Pancreas (tissue), 10 donors: ENCODE measurements at places on chromosomes 1 and 21. TPM values are rescaled to one million over a fixed set of nuclear protein-coding genes. Genes with fewer than 3 reads are reported as not detected.

The KLHDC7A gene
- 3.7 TPM for total RNA-seq

- no peak for DNase-seq
These were observed 31.6 kb downstream of the AGT start for GRCh38 chr1:230682274-230682673.

The LCE6A gene
- not detected for total RNA-seq

DNA sequence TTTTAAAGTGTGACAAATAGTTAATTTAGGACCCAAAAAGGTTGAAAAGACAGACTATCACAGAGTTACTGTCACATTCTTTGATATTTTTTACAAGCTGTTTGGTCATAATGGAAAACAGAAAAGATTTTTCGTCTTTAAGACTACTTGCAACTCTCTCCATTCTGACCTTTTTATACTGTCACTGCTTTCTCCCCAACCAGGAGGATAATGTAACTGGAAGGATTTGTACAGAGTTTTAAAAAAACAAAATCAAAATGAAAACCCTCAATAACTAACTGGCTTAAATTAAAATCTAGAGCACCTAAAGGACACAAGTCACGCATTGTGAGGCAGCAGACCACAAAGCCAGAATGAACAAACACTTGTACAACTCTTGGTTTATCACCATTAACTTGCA is 257.7 kb downstream of the FAF1 start:
- DNase-seq = no peak

- DNase-seq = no peak
These were observed 77.4 kb upstream of the MROH9 start for GRCh38 chr1:170857955-170858354.

The CNR2 gene
- not detected for total RNA-seq

GRCh38 chr1:96538111-96538641 is 183.4 kb upstream of the PTBP2 start:
- DNase-seq = no peak

- no peak for DNase-seq
These were observed 21.6 kb downstream of the ZBTB17 start for GRCh38 chr1:15954316-15954715.

The FCRL4 gene
- not detected for total RNA-seq

- DNase-seq = no peak
These were observed 50.5 kb upstream of the EPS8L3 start for GRCh38 chr1:109814223-109814622.

- DNase-seq = no peak
These were observed 12.3 kb upstream of the SEMA4A start for GRCh38 chr1:156140879-156141707.

- no peak for DNase-seq
These were observed 121.4 kb upstream of the GORAB start for GRCh38 chr1:170410401-170411166.

GRCh38 chr21:36041910-36042309 is 18.4 kb downstream of the SETD4 start:
- DNase-seq = no peak

The PADI4 gene
- 0.75 TPM for total RNA-seq

The FCRL6 gene
- 0.29 TPM for total RNA-seq

The CASZ1 gene
- 15.7 TPM for total RNA-seq

GRCh38 chr1:229231754-229232119 is 39.2 kb upstream of the RAB4A start:
- DNase-seq = no peak

GRCh38 chr21:44761011-44761729 is 40.5 kb downstream of the UBE2G2 start:
- no peak for DNase-seq

The OR4F16 gene
- not detected for total RNA-seq

GRCh38 chr1:154747740-154748404 is 122.2 kb downstream of the KCNN3 start:
- no peak for DNase-seq

DNA sequence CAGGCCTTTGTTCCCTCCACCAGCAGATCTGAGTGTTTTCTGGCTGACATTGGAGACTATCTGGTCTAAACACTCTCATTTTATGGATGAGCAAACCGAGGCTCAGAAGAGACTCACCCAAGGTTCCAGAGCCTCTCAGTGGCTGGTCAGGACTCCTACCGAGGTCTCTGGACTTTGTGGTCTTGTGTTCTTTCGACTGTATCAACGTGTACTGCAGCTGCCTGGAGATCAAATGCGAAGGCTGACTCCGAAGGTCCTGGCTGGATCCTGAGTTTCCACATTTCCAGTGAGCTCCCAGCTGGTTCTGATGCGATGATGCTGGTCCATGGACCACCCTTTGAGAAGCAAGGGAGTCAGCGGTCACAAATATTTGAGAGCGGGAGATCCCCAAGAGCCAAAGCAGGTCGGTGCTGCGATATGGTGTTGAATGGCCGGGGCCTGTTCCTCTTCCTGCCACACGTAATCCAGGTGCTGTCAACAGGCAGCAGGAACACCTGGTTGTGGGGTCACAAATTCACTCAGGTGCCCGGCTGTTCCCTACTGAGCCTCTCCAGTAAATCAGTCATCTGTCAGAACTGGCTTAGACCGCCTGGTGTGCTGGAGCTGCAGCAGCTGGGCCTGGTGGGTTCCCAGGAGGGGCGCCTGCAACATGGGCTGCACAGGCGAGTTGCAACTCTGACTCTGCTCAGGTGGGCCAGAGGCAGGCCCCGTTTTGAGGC is 94.8 kb upstream of the USP24 start:
- no peak for DNase-seq

The ASB17 gene
- not detected for total RNA-seq

DNA sequence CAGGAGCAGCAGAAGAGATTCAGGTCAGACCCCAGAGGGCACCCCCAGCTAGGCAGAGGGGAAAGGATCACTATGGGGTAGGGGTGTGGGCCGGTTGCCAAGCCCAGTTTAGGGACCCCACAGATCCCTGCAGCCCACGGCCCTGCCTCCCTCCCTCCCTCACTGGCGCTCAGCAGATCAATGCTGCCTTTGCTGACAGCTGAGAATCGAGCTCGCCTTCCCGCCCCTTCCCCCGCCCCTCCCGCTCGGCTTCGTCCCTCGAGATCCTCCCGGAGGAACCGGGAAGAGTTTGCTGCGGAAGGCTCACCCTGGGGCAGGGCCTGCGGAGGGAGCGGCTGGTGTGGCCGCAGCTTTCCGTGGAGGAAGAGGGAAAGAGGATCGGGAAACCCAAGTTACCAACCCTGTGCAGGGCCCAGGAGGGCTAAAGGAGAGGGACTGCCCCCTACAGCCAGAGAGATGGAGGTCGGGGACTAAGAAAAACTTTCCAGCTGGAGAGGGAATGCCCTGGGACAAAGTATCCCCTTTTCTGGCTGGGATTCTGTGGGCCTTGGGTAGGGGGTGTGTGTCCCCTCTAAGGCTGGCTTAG is 1.1 kb upstream of the KCNQ4 start:
- DNase-seq = no peak

DNA sequence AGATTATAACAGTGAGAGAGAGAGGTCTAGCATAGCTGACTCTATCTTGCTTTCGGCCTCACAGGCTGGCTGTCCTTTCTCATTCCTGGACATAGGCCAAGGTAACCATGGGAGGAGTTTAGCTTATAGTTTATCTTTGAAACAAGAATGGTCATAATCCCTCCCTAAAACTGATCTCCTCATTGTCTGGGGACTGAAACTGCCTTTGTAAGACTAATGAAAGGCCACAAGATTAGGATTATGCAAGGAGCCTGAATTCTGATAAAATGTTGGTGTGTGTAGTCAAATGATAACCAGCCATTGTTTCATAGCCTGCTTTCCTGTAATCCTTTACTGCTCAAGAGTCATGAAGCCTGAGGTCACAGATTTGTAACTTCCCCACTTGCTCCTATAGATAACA is 131.9 kb upstream of the LYPLAL1 start:
- no peak for DNase-seq

GRCh38 chr1:81650776-81651175 is 150.0 kb upstream of the ADGRL2 start:
- no peak for DNase-seq

DNA sequence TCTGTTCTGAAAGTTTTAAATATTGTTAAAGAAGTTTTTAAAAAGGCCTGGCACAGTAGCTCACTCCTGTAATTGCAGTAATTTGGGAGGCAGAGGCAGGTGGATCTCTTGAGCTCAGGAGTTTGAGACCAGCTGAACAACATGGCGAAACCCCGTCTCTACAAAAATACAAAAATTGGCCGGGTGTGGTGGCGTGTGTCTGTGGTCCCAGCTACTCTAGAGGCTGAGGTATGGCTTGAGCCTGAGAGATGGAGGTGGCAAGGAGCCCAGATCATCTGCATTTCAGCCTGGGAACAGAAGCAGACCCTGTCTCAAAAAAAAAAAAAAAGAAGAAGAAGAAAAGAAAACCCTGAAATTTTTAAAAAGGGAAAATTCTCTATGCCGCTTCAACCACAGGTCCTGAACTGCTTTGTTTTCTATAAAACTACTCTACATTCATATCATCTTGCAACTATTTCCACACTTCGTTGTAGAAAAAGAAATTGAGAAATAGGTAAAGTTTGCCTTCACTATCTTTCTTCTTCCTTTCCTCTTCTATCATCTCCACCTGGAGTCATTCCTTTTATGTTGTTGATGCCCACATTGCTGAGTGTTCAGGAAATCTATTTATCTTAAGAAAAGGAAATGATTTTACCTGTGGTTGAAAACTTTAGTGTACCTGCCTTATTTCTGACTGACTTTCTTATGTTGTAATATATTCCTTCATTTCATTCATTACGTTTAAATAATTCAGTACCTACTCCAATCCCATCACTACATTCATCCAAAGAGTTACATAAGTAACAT is 1.7 kb downstream of the ATP6V1G3 start:
- no peak for DNase-seq

DNA sequence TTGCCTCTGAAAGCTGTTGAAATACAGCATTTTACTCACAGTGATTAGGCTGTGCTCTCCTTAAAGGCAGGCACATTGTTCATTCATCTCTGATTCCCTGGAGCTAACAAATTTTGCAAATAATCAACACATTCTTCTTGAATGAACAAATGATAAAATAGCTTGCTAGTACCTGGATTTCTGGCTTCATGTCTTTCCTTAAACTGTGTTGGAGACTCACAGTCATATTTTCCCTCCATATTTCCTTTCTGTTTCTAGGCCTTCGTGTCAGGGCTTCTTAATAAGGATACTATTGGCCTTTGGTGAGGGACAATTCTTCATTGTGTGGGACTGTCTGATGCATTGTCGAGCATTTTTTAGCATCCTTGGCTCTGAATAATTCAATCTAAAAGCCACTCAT is 9.7 kb downstream of the HSD11B1 start:
- DNase-seq = no peak

DNA sequence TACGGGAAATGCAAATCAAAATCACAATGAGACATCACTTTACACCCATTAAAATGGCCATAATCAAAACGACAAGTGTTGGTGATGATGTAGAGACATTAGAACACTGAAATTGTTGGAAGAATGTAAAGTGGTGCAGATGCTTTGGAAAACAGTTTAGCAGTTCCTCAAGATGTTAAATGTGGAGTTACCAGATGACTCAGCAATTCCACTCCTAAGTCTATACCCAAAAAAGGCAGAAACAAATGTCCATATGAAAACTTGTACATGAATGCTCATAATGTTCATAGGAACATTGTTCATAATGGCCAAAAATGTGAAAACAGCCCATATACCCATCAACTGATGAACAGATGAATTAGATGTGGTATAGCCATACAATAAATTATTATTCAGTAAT is 267.4 kb downstream of the KCNH1 start:
- no peak for DNase-seq

The PTPN7 gene
- 0.47 TPM for total RNA-seq

DNA sequence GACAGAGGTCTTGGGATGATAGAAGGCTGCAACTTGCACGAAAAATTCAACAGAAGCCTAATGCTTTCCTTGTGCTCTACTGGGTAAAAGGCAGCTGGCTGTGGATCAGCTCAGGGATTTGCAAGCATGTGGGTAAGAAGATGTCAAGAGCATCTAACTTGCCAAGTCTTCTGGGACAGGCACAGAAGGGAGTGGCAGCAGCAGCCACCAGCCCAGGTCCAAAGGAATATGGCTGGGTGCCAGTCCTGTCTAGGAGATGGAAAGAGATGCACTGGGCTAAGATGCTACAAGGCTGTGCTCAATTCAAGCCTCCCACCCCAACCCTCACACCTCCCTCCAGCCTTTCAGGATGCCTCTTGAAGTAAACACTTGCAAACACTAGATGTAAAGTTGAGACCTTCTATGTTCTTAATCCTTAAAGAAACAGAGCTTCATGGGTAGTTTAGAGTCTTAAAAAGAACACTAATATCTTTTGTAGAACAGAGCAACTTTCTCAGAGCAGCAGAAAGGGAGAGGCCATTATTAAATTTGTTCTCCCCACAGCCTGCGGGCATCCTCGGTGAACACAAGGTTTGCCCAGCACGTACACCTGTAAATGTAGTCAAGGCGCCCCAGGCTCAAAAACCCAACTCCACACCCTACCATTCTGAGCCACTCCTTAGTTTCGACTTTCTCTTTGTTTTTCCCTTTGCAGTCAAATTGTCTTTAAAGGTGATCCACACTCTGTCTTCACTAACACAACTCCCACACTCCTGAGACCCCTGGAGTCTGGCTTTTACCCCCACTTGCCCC is 64.6 kb upstream of the BCAR3 start:
- no peak for DNase-seq

The B3GALT2 gene
- 0.40 TPM for total RNA-seq

The AGL gene
- total RNA-seq = 8.1 TPM

- no peak for DNase-seq
These were observed 206.6 kb downstream of the PBX1 start for GRCh38 chr1:164765557-164765956.

GRCh38 chr1:153546796-153547559 is 1.4 kb upstream of the S100A4 start:
- DNase-seq = no peak

The EEIG2 gene
- total RNA-seq = 2.9 TPM
